ENCODE measurements at places on chromosomes 4 and X. TPM values are rescaled to one million over a fixed set of nuclear protein-coding genes. Genes with fewer than 3 reads are reported as not detected.

GRCh38 chrX:19705196-19705769 lies 182.1 kb downstream of the SH3KBP1 start:
- H3K4me1 ChIP-seq: peaks cover 5% of the 10 kb centered on the region
- no peak overlapping the region for H3K4me3 ChIP-seq
- H3K27ac ChIP-seq: no peak overlapping the region

- no peaks in the 10 kb centered on the region for H3K27me3 ChIP-seq
- no peak overlapping the region for H3K4me3 ChIP-seq
- H3K36me3 ChIP-seq: no peaks in the 10 kb centered on the region
- H3K27ac ChIP-seq: no peak overlapping the region
These were observed 29.9 kb downstream of the C4orf51 start for GRCh38 chr4:145709843-145710242.

DNA sequence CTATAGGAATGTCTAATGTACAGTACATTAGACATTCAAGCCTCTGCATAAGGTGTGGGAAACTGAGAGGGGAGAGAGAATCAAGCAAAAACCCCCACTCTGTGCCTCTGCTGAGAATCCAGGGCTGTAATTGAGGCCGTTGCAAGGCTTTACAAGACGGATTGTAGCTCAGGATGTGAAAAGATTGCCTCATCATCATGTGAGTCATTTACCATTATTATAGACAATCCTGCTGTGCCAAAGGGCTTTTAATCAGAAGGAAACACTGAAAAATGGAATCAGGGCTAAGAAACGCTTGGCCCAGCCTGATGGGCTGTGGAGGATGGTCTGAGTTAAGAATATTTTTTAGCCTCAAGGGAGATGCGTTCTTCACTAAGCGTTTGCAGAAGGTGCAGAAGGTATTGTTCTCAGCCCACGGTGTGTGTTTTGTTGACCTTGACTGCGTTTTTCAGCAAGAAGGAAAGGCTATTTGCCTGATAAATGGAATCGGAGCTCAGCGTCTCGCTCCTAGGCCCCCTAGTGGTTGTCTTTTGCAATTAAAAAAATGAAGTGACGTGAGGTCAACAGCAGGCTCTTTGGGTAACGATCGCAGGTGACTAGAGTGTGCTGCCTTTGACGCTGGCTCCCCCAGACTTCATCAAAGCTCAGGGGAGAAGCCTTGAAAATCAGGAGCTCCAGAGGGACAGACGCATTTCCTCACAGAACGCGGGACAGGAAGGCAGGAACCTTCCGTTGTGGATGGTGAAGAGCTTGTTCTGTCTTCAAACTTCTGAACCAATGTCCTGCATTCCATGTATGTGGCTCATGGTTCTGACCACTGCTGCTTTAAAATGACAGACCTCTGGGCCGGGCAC lies 18.1 kb upstream of the CHRNA9 start:
- no peaks in the 10 kb centered on the region for H3K36me3 ChIP-seq
- H3K27me3 ChIP-seq: peaks cover 7% of the 10 kb centered on the region
- no peak for DNase-seq
- peak overlapping the region; percentile 53 for H3K4me3 ChIP-seq
- peaks cover 16% of the 10 kb centered on the region for H3K4me1 ChIP-seq

Gene RIPPLY1
- not detected for total RNA-seq

DNA sequence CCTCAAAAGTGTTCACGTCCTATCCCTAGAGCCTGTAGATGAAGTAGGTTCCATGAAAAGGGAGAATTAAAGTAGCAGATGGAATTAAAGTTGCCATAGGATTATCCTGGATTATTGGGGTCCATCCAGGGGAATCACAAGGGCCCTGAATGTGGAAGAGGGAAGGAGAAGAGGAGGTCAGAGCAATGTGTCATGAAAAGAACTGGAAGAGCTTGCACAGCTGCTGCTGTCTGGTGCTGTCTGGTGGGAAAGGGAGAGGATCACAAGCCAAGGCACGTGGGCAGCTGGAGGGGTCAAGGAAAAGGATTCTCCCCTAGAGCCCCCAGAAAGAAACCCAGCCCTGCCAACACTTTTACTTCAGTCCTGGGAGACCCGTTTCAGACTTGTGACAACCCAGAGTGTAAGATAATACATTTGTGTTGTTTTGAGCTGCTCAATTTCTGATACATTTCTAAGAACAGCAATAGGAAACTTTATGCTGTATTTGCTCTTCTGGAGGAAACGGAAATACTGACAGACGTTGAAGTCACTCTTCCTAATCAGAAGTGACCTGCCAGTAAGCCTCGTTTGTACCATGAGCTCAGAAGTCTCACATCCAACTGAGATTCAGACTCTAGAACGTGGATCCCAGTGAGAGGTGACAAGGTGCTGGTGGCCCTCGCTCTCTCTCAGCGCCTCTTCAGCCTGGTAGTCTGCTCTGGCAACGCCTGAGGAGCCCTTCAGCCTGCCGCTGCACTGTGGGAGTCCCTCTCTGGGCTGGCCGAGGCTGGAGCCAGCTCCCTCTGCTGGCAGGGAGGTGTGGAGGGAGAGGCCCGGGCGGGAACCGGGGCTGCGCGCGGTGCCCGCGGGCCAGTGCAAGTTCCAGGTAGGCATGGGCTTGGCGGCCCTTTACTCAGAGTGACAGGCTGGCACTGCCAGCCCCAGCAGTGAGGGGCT lies 34.7 kb upstream of the ENPP6 start:
- peaks cover 10% of the 10 kb centered on the region for H3K4me1 ChIP-seq
- H3K36me3 ChIP-seq: no peaks in the 10 kb centered on the region
- H3K27me3 ChIP-seq: no peaks in the 10 kb centered on the region
- no peak overlapping the region for H3K4me3 ChIP-seq
- no peak for DNase-seq
- no peak overlapping the region for H3K27ac ChIP-seq

DNA sequence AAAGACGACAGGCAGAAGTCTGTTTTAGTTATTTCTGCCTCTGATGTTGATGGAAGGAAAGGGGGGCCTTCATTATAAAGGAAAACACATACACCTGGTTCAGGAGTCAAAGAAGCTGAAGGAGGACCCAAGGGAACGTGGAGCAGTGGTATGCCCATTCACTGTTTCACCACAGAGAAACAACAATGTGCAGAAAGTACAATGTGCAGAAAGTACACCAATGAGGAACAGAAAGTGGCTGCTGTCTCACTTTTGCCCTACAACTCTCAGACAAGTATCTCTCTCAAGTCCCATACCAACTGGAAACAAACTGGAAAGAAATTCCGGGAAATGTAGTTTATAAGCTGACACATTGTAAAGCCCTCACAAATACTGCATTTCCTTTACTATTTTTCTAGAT lies 564.5 kb downstream of the TRAM1L1 start:
- H3K4me3 ChIP-seq: no peak overlapping the region
- H3K27ac ChIP-seq: no peak overlapping the region
- H3K4me1 ChIP-seq: no peaks in the 10 kb centered on the region
- no peaks in the 10 kb centered on the region for H3K36me3 ChIP-seq

Gene TREX2
- total RNA-seq: not detected

Gene METAP1
- 50.8 TPM for total RNA-seq

DNA sequence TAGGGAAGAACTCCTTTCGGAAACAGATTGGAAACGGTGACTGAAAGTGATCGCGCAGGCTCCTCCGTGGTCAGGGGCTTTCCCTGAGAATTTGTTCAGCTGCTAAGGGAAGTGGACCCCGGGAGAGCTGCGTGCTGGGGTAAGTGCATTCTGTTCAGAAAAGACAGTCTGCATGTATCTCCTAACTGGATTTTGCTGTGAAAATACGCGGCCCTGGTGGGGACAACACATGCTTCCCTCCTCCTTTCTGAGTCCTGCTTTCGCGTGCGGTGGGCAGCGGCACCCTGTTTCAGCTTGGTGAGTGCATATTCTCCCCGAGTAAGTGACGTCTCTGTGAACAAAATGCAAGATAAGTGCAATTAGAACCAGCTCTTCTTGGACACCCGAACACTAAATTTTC lies 195.6 kb downstream of the STIM2 start:
- H3K36me3 ChIP-seq: no peaks in the 10 kb centered on the region
- peaks cover 32% of the 10 kb centered on the region for H3K27me3 ChIP-seq
- no peak for DNase-seq
- no peak overlapping the region for H3K4me3 ChIP-seq
- no peaks in the 10 kb centered on the region for H3K4me1 ChIP-seq

- H3K27me3 ChIP-seq: no peaks in the 10 kb centered on the region
- no peaks in the 10 kb centered on the region for H3K36me3 ChIP-seq
- H3K27ac ChIP-seq: no peak overlapping the region
- H3K4me3 ChIP-seq: no peak overlapping the region
These were observed 85.7 kb downstream of the MFAP3L start for GRCh38 chr4:169940460-169940859.

- DNase-seq: peak; percentile 77
- H3K27me3 ChIP-seq: no peaks in the 10 kb centered on the region
- peak overlapping the region; percentile 97 for H3K27ac ChIP-seq
- H3K4me3 ChIP-seq: peak overlapping the region; percentile 92
- H3K36me3 ChIP-seq: no peaks in the 10 kb centered on the region
These were observed 719 bp downstream of the USO1 start for GRCh38 chr4:75724867-75725724.

GRCh38 chr4:71472946-71473345 lies 134.1 kb downstream of the SLC4A4 start:
- no peak overlapping the region for H3K27ac ChIP-seq
- H3K36me3 ChIP-seq: no peaks in the 10 kb centered on the region
- DNase-seq: no peak

DNA sequence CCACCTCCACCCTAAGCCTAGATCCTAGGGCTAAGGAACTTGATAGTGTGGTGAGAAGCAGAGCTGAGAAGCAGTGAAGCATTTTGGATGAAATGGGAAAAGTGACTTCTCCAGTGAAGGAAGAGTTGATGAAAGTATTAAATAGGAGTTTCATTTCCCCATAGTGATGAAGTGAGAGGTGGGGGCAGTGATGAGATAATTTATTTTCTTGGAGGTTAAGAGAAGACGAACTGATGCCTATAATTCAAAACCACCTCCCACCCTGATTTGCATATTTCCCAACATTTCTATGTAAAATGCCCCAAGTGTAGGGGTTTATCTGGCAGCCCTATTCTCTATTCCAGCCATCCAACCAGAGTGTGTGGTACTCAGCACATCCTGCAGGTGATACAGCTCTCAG lies 6.3 kb downstream of the LONRF3 start:
- H3K4me3 ChIP-seq: no peak overlapping the region
- DNase-seq: no peak
- H3K27me3 ChIP-seq: no peaks in the 10 kb centered on the region
- H3K4me1 ChIP-seq: peaks cover 3% of the 10 kb centered on the region
- no peaks in the 10 kb centered on the region for H3K36me3 ChIP-seq
- no peak overlapping the region for H3K27ac ChIP-seq

- H3K4me1 ChIP-seq: peaks cover 30% of the 10 kb centered on the region
- H3K27me3 ChIP-seq: no peaks in the 10 kb centered on the region
- DNase-seq: peak; percentile 52
These were observed at the start of gene GAB3 for GRCh38 chrX:154750301-154751202. Gene GAB3, minus strand, starts transcription at chrX:154751077. Its CDS starts 52 bp downstream, at chrX:154751025.

Gene ZXDA
- 4.0 TPM for total RNA-seq

- H3K4me3 ChIP-seq: no peak overlapping the region
- no peaks in the 10 kb centered on the region for H3K27me3 ChIP-seq
- H3K36me3 ChIP-seq: no peaks in the 10 kb centered on the region
- no peaks in the 10 kb centered on the region for H3K4me1 ChIP-seq
- no peak overlapping the region for H3K27ac ChIP-seq
- no peak for DNase-seq
These were observed 268.2 kb upstream of the TEX13A start for GRCh38 chrX:105488716-105489115.

DNA sequence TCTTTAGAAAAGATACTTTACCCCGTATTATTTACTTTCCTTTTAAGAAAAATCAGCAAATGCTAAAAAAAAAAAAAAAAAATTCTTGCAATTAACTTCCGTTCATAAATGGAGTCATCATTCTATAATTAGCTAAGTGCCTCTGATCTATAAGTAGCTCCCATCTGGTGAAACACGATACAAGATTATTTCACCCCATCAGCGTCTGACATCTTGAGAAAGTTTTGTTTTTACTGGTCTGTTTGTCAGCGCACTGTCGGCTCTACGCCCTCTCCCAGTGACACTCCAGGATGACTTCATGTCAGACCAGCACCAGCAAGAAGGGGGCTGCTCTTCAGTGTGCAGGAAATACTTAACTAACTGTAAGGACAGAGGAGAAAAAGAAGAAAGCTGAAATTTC lies 108.3 kb downstream of the AFAP1 start:
- peak overlapping the region; percentile 84 for H3K27ac ChIP-seq
- peak overlapping the region; percentile 28 for H3K4me3 ChIP-seq
- no peak for DNase-seq
- no peaks in the 10 kb centered on the region for H3K36me3 ChIP-seq
- H3K4me1 ChIP-seq: peaks cover 49% of the 10 kb centered on the region
- H3K27me3 ChIP-seq: no peaks in the 10 kb centered on the region

Gene CORIN
- total RNA-seq: 92.0 TPM

DNA sequence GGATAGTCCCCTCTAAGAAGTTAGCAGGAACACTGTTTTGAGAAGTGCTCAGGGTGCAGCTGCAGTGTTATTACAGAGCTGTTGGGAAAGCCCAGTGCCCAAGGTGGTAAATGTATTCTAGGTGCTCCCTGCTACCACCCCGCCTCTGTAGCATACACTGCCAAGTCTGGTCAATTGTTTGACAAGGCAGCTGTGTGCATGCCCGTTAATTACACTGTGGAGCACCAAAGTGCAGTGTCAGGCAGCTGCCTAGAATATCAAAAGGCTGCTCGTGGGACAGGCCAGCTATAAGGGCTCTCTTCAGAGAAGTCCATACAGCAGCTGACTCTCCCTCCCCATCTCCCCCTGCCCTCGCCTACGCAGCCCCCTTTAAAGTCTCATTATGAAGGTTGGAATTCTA lies 99.9 kb upstream of the KLHL13 start:
- H3K27me3 ChIP-seq: no peaks in the 10 kb centered on the region
- H3K36me3 ChIP-seq: no peaks in the 10 kb centered on the region
- no peaks in the 10 kb centered on the region for H3K4me1 ChIP-seq
- no peak overlapping the region for H3K4me3 ChIP-seq

DNA sequence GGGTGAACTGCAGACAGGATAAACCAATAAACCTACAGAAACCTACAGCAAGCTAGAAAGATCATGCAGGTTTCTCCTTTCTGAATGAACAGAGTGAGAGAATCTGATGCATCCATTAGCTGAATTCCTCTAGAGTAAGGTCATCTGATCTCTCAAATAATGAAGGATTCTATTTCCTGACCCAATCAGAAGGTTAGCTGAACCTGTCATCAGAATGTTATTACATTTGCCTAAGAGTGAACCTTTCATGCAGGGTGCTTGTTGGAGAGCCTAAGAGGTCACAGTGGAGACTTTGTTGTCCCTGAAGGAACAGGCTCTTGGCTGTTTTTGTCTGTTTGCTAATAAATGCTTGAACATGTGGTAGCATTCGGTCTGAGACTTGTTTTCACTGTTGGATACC lies 24.0 kb downstream of the MEPE start:
- H3K27me3 ChIP-seq: no peaks in the 10 kb centered on the region
- H3K36me3 ChIP-seq: no peaks in the 10 kb centered on the region
- no peak overlapping the region for H3K4me3 ChIP-seq
- no peak overlapping the region for H3K27ac ChIP-seq
- no peaks in the 10 kb centered on the region for H3K4me1 ChIP-seq
- no peak for DNase-seq
